ENCODE measurements at places on chromosomes 12 and 14. TPM values are rescaled to one million over a fixed set of nuclear protein-coding genes. Genes with fewer than 3 reads are reported as not detected.

MEG3 gene
- total RNA-seq = 25.2 TPM

DNA sequence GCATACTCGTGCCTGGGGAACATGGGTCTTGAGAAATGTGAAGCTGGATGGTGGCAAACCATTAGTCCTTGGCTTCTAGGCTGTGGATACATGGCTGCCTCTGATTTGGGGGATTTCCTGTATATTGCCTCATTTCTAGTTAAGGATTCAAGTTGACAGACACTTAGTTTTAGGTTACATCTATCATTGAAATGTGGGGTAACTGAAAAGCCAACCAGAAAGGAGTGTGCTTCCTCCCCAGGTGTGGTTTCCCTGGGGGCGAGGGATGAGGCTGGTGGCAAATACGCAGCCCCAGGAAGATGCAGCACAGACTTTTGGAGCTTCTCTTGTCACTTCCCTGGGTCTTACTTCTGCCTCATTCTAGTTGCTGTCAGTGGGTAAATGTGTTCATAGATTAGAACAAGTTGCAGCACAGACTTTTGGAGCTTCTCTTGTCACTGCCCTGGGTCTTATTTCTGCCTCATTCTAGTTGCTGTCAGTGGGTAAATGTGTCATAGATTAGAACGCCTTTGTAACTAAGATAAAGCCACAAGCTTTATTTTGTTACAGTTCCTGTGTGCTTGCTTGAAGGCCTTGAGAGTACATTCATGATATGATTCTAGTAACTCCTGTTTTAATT is 85.1 kb downstream of the BORCS5 start:
- DNase-seq = no peak
- peaks cover 2% of the 10 kb centered on the region for H3K36me3 ChIP-seq
- peaks cover 26% of the 10 kb centered on the region for H3K4me1 ChIP-seq
- no peaks in the 10 kb centered on the region for H3K27me3 ChIP-seq

DNA sequence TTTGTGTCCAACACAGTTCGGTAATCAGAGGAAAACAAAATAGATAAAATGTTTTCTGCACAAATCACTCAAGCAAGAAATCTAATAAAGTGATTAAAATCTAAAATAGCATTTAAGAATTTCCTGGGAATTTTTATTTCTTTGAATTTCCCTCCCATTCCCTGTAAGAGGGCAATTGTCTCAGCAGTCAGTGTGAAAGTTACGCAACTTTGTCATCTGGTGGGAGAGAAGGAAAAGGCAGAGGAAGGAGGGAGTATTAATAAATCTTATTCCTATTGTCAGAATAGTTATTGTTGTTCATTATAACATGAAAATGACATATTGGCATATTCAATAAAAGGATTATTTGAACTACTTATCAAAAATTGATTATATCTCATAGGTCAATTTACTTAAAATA is 464.9 kb downstream of the PRKD1 start:
- no peaks in the 10 kb centered on the region for H3K27me3 ChIP-seq
- no peaks in the 10 kb centered on the region for H3K4me1 ChIP-seq
- no peak for DNase-seq
- no peak overlapping the region for H3K27ac ChIP-seq
- no peaks in the 10 kb centered on the region for H3K36me3 ChIP-seq
- H3K4me3 ChIP-seq = no peak overlapping the region

DNA sequence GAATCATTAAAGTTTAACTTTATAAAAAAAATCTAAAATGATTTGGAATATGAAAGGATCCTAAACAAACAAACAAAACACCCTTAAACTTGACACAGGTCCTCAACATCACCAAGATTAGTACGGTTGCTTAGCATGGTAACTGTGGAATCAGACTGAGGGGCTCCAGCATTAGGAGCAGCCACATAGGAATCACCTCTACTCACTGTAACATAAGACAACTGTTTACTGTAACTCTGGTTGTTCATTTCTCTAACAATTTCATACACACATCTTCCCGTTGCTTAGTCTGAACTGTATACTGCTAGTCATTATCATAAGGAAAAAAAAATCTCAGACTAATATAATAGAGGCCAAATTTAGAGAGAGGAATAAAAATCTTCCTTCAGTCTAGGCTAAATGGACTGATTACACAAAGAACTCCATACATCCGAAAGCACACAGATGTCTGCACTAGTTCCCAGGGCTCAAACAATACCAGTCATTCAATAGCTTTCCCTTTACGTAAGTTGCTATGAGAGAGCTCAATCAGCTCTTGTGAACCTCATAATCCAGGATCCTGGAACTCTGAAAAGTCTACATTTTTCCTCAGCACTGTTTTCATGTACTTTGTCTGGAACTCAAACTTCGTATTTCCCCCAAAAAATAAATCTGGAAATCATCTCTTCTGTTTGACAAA is 26.0 kb downstream of the LRP6 start:
- no peak overlapping the region for H3K27ac ChIP-seq
- H3K4me3 ChIP-seq = no peak overlapping the region
- no peaks in the 10 kb centered on the region for H3K27me3 ChIP-seq
- H3K4me1 ChIP-seq = peaks cover 7% of the 10 kb centered on the region

DNA sequence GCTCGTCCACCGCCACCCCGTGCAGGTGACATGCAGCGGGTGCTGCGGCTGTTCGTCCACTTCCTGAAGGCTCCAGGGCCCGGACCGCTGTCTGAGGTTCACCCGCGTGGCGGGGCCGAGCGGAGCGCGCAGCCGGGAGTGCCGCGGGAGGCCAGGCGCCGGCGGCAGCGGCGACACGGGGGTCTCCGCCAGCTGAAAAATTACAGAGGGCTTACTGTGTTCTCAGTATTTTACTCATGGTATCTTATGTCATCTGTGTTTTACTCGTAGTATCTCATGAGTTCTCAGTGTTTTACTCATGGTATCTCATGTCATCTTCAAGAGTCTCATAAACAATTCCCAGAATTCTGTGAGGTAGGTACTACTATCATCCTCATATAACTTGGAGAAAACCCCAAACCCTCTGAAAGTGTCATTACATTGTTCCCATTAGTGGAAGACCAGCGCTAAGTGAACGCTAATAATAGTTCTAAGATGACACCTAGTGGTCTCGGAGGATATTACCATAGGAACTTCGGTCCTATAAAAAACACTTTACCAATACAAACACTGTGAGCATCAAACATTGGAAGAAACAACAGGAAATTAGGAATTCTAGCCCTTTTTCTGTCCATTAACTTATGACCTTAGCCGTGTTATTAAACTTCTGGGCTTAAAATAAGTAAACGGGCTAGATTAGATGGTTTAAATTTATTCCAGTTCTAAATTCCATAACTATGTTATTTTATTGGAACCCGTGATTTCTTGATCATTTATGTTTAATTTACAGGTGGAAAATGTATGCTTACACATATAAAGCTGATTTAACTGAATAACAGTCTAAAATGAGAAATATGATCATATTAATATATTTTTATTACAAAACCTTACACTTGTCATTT is 32.4 kb downstream of the AK7 start:
- no peaks in the 10 kb centered on the region for H3K4me1 ChIP-seq
- H3K36me3 ChIP-seq = no peaks in the 10 kb centered on the region
- peaks cover 11% of the 10 kb centered on the region for H3K27me3 ChIP-seq
- DNase-seq = no peak

IL31 gene
- total RNA-seq = not detected

- DNase-seq = peak; percentile 37
- no peaks in the 10 kb centered on the region for H3K36me3 ChIP-seq
- H3K27me3 ChIP-seq = no peaks in the 10 kb centered on the region
- H3K4me1 ChIP-seq = peaks cover 4% of the 10 kb centered on the region
- H3K27ac ChIP-seq = no peak overlapping the region
Measured at GRCh38 chr14:102848830-102849525, 71.7 kb downstream of the TRAF3 start.

DNA sequence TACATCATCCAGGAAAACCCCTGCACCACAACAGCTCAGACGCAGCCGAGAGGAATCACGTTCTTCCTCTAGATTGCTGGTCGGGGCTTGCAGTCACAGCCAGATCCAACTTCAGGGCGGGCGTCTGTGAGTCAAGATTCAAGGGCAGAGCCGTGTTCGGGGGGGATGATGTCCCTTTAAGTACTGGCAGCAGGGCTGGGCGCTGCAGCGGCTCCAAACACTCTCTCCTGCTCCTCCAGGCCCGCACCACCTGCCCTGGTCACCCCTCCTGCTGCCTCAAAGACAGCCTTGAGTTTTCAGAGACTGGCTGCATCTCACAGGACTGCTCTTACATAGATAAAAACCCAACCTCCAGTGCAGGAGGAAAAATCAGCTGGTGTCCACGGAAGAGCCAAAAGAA is 68.3 kb downstream of the KDM2B start:
- no peak overlapping the region for H3K4me3 ChIP-seq
- no peaks in the 10 kb centered on the region for H3K27me3 ChIP-seq
- H3K36me3 ChIP-seq = no peaks in the 10 kb centered on the region
- no peak for DNase-seq
- no peak overlapping the region for H3K27ac ChIP-seq
- no peaks in the 10 kb centered on the region for H3K4me1 ChIP-seq

IFNG-AS1 gene
- not detected for total RNA-seq

GLT1D1 gene
- 1.7 TPM for total RNA-seq

- no peak overlapping the region for H3K27ac ChIP-seq
- H3K4me3 ChIP-seq = no peak overlapping the region
- DNase-seq = no peak
- no peaks in the 10 kb centered on the region for H3K27me3 ChIP-seq
Measured at GRCh38 chr14:81567302-81567701, 33.6 kb upstream of the SEL1L start.

DNA sequence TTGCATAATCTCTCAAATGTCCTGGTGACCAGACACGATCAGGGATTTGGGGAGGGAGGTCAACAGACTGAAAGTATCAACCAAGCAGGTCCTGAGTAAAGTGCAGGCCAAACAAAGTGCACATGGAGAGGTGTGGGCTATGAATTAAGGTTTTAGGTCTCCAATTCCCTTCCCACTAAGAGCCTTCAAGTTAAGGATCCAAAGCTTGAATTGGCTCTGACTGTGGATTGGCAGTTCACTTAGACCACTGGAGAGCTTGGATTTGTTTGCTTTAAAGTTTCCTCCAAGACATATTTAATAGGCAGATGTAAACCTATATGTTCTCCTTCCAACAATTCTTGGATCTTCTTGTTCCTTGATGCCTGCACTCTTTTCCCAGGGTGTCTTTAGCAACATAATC is 129.6 kb upstream of the IGF1 start:
- DNase-seq = no peak
- H3K27ac ChIP-seq = no peak overlapping the region
- no peaks in the 10 kb centered on the region for H3K36me3 ChIP-seq
- no peaks in the 10 kb centered on the region for H3K4me1 ChIP-seq
- no peak overlapping the region for H3K4me3 ChIP-seq

- no peak for DNase-seq
- peaks cover 20% of the 10 kb centered on the region for H3K4me1 ChIP-seq
- H3K36me3 ChIP-seq = no peaks in the 10 kb centered on the region
- H3K27me3 ChIP-seq = peaks cover 40% of the 10 kb centered on the region
Measured at GRCh38 chr14:94175011-94175745, 1.1 kb downstream of the PPP4R4 start.

GRCh38 chr14:63443361-63443760 is 99.8 kb downstream of the PPP2R5E start:
- H3K27ac ChIP-seq = no peak overlapping the region
- H3K36me3 ChIP-seq = no peaks in the 10 kb centered on the region
- no peak for DNase-seq
- peaks cover 28% of the 10 kb centered on the region for H3K4me1 ChIP-seq

GRCh38 chr12:23884909-23885308 is 64.6 kb downstream of the SOX5 start:
- H3K27ac ChIP-seq = no peak overlapping the region
- no peaks in the 10 kb centered on the region for H3K4me1 ChIP-seq
- H3K36me3 ChIP-seq = no peaks in the 10 kb centered on the region
- no peak for DNase-seq

DNA sequence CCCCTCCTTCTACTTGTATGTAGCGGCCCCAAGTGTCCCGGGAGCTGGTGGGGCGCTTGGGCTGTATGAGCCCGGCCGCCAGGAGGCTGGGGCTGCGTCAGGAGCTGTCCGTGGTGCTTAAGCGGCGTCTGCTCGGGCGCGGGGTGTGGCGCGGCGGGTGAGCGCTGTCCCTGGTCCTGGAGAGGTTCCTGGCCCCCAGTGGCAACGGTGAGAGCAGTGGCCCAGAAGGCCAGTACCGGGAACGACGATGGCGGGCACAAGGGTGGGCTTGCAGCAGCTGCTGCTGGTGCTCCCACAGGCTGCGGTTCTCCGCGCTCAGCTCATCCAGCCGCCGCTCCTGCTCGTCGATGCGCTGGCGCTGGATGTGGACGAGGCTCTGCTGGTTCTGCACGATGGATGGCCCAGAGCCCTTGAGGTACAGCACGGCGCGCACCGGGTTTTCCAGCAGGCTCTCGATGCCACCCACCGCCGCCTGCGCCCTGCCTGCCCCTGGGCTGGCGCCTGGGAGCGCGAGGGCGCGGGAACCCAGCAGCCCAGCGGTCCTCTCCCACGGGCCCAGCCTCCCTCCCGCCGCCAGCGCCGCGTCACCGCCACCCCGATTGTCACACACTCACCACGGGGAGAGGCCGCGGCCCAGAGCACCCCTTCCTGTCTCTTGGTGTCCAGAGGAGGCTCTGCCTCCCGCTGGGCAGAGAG is 41.9 kb upstream of the FKBP4 start:
- H3K4me1 ChIP-seq = no peaks in the 10 kb centered on the region
- H3K27me3 ChIP-seq = no peaks in the 10 kb centered on the region
- H3K27ac ChIP-seq = no peak overlapping the region
- peak; percentile 68 for DNase-seq
- no peaks in the 10 kb centered on the region for H3K36me3 ChIP-seq
- no peak overlapping the region for H3K4me3 ChIP-seq

TSPAN8 gene
- total RNA-seq = 10.9 TPM

RHOJ gene
- total RNA-seq = 7.5 TPM

DNA sequence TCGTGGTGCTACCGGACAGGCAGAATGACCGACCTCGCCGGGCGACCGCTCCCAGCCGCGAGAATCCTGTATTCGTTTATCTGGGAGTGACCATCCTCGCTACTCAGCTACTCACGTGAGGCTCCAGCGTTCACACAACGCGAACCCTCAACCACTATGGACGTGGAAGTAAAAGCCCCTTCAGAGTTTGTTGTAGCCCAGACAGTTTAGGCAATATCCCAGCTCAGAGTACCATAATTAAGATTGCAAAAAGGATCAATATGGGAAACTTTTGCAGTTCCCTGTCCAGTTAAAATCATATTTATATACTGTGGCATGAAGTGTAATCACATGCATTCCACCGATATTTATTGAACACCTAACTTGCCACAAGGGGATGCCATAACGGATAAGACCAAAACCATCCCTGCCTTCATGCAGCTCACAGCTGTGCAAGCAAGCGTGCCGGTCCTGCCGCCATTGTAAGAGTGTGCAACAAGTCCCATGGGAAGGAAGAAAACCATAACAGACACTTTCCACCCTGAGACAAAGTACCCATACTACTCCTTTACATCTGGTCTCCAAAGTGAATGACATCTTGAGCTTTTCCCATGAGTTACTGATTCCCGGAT is 938 bp upstream of the MAX start:
- no peaks in the 10 kb centered on the region for H3K36me3 ChIP-seq
- H3K4me1 ChIP-seq = peaks cover 32% of the 10 kb centered on the region
- no peaks in the 10 kb centered on the region for H3K27me3 ChIP-seq
- peak overlapping the region; percentile 87 for H3K27ac ChIP-seq
- H3K4me3 ChIP-seq = peak overlapping the region; percentile 94

GRCh38 chr14:51400139-51400538 is 160.1 kb downstream of the TMX1 start:
- no peaks in the 10 kb centered on the region for H3K36me3 ChIP-seq
- no peak overlapping the region for H3K4me3 ChIP-seq
- peaks cover 21% of the 10 kb centered on the region for H3K4me1 ChIP-seq
- H3K27me3 ChIP-seq = no peaks in the 10 kb centered on the region

BAG5 gene
- total RNA-seq = 15.4 TPM

KRT6A gene
- 1.4 TPM for total RNA-seq

GRCh38 chr12:101697930-101698799 is 725 bp downstream of the CHPT1 start:
- peak overlapping the region; percentile 97 for H3K27ac ChIP-seq
- no peaks in the 10 kb centered on the region for H3K27me3 ChIP-seq
- no peaks in the 10 kb centered on the region for H3K36me3 ChIP-seq
- peaks cover 49% of the 10 kb centered on the region for H3K4me1 ChIP-seq

All from psoas muscle (tissue), 8 donors.